ENCODE measurements at places on chromosomes 6 and 20.

DNA sequence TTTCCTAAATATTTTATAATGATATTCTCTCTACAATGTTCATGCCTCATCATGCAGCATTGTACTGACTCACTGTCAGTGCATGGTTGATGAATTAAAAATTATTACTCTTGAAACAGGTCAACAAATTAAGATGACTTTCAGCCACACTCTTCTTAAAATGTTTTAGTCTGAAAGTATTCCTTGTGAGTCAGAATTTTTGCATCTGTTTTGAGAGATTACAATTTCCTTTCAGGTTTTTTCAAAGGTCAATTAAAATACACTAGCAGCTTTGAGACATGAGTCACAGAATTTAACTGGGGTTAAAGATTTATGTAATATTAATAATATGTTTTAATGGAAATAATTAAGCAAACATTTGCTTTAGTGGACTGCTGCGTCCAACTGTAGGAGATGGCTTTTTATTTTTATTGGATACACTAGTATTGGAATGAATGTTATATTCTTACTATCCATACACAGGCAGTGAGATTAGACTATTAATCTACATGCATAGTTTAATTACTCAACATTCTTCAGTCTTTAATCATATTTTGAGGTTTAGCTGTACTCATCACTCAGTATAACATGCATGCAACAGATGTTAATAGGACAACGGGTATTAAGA is 9.7 kb downstream of the COL12A1 start:
- no peak for DNase-seq

DNA sequence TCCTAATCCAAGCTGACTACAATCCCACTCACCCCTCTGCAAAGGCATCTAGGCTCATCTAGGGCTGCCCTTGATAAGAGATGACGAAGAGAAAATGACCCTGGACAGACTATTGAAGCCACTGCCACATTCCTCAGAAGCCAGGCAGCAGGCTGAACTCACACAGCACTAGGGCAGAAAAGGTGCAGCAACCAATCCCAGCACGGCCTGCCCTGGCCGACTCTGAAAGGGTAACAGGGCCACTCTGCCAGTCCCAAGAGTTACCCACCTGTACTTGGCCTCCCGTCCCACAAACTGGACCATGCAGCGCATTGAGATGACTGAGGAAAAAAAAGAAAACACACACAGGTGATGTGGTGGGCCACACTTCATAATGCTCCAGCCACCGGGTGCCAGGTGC is 9.1 kb downstream of the MTCH1 start:
- DNase-seq: no peak

DNA sequence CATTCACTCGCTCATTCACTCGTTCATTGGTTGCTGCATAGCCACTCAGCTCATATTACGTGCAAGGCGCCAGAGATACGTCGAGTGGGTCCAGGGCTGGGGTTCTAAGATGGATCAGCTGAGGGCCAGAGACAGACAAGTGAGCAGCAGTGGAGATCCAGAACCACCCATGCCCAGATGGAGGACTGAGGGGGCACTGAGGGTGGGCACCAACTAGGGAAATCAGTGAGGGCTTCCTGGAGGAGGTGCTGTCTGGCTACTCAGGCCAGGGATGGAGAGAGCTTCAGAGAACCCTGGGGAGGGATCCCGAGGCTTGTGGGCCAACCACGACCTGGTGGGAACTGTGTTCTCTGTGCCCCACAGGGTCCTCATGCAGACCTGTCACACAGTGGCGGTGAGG is 364 bp upstream of the SPDEF start:
- no peak for DNase-seq

DNA sequence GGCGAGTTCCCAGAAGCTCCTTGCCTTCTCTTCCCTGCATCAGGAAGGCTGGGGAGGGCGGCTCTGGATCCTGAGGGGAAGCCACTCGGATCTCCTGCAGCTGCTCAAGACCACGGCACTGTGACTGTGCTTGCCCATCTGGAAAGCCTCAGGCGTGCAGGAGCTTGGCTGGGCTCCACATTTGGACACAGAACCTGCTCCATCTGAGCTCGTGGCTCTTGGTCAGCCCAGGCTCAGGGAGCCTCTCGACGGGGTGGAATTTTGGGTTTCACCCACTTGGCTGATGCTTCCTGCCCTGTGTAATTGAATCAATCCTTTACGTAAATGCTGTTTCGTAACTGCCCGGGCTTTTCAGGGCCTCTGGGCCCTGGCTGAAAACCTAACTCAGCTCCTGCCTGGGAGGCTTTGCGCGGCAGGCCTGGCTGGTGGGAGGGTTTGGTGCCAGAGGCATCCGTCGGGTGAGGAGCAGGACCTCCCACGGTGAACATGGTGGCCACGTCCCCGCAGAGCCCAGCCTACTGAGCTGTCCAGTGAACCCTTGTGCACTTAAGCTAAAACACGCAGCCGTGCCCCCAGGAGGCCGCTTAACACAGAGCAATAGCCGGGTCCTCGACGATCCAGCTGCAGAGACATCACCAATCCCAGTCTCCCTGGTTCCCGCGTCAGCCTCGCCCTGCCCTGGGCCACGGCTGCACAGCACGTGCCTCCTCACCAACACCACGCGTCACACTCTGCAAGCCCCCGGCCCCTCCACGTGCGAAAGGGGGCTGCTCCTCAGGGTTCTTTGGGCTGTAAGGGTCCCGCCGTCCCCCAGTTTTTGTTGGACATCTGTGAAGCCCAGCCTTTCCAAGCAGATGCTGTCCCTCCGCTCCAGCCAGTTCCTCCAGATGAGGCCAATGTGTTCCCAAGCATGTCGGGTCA is 241.0 kb downstream of the DLL1 start:
- DNase-seq: no peak

DNA sequence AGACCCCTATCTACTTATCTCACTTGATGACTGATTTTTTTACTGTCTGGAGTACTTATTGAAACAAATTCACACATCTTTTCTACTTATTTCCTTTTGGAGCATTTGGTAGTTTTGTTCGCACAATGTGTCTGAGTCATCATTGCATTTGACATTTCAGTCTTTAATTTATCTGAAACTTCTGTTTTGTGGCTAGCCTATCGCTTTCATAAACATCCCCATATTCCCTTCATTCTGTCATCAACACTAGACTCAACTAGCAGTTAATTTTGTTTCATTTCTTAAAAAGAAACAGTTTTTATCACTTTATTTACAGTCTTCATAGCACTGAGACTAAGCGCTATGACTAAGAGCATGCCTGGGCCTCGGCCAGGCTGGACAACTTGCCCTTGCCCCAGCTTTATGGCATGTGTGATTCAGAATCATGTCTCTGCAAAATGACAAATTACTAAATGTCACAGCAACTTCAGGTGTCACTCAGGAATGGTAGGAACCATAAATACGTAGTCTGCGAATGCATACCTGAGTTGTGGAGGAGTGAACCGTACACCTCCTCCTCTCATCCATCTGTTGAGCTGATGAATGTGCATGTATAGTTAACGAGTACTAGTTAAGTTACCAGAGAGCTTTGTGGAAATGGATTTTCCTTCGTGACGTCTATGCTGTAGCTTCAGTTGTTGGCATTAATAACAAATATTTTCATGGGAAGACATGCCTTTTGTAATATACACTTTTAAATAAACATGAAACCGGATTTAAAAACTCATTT is 16.2 kb downstream of the L3MBTL3 start:
- DNase-seq: no peak

GRCh38 chr6:121666814-121667213 is 231.4 kb downstream of the GJA1 start:
- DNase-seq: no peak

- no peak for DNase-seq
Observed at GRCh38 chr6:109521080-109521479, 38.1 kb upstream of the ZBTB24 start.

GRCh38 chr6:166251211-166251610 is 57.0 kb downstream of the PRR18 start:
- no peak for DNase-seq

- no peak for DNase-seq
Observed at GRCh38 chr6:113340371-113340770, 516.8 kb upstream of the MARCKS start.

- no peak for DNase-seq
Observed at GRCh38 chr6:41647061-41647511, 8.8 kb downstream of the MDFI start.

- DNase-seq: no peak
Observed at GRCh38 chr20:12093057-12093796, 175.5 kb downstream of the BTBD3 start.

DNA sequence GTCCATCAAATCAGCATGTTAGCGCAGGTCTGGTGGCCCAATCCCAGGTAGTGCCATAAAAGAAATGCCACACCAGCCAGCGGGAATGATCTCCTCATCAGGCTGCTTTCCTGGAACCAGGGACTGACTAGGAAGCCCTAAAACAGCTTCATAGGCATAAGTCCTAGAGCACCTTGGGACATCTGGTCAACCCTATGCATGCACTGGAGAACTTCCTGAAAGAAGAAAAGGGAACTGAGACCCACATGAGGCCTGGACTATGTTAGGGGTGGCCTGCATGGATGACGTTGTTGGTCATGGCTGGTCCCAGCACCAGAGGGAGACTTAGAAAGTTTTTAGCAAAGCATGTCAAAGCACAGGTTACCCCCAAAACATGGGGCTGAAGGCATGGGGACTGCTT is 7.6 kb upstream of the KCNK16 start:
- DNase-seq: no peak

- no peak for DNase-seq
Observed at GRCh38 chr6:93419304-93420162, at the start of gene EPHA7. TSS of gene EPHA7 (minus strand) at chr6:93419559. CDS start at chr6:93419341, 218 bp downstream.

- DNase-seq: no peak
Observed at GRCh38 chr6:129269076-129269475, 386.1 kb downstream of the LAMA2 start.

- no peak for DNase-seq
Observed at GRCh38 chr6:14655201-14656061, 537.9 kb downstream of the CD83 start.

GRCh38 chr20:57761413-57761734 is 51.6 kb upstream of the PMEPA1 start:
- no peak for DNase-seq

- no peak for DNase-seq
Observed at GRCh38 chr6:138264372-138264880, 46.1 kb upstream of the PBOV1 start.

DNA sequence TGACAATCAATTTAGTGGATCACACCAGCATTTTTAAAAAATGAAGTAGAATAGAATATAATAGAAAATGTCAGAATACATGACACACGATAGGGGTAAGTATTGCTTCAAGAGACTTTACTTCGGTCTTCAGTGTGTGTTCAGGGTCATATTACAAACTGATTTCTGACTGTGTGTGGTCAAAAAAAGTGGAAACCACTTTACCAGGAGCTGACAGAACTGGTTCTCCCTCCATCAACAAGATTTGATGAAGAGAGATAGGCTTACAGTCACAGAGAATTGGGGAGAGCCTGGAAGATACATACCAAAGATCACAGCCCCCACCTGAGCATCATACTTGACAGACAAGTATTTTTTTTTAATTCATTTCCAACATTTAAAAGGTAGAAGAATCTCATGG is 21.7 kb downstream of the ARMC2 start:
- DNase-seq: no peak

- DNase-seq: no peak
Observed at GRCh38 chr6:38068854-38069590, 249.5 kb downstream of the ZFAND3 start.

DNA sequence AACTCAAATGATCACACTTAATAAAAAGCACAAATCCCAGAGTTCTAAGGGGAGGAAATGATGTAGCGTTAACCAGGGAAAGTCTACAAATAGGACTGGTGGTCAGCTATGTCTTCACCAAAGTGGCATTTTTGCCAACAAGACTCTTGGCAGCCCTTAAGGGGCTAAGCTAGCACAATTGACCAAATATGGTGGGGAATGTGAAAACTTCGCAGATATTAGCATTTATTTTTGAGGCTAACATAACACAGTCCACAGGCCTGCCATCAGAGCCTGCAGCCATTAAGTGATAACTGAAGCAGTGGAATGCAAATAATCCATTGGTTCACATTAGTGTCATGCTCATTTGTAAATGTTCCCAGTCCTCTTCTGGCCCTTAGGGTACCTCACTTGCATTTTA is 274.6 kb downstream of the FOXC1 start:
- DNase-seq: no peak

GRCh38 chr6:44829836-44830235 is 442.3 kb downstream of the CDC5L start:
- no peak for DNase-seq

GRCh38 chr20:35502352-35502751 is 27.1 kb downstream of the C20orf173 start:
- DNase-seq: no peak

GRCh38 chr6:164982389-164982788 is 327.0 kb downstream of the C6orf118 start:
- no peak for DNase-seq

GRCh38 chr6:152201120-152201519 is 393.6 kb downstream of the ESR1 start:
- no peak for DNase-seq

DNA sequence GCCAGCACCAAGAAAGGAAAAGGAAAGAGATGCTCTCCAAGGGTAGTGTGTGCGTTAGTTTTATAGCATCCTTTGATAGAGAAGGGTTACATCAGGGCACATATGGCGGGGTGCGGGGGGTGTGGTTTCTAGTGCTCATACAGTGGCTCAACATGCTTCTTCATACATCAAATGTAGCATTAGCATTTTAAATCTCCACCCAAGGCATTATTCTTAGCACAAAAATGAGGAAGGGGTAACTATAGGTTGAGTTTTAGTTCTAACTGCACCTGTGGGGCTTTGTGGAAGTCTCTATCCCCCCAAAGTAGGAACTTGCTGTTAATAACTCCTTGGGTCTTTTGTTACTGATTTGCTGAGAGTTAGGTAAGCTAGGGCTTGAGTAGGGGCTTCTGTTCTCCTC is 89.3 kb downstream of the CEP57L1 start:
- DNase-seq: no peak

DNA sequence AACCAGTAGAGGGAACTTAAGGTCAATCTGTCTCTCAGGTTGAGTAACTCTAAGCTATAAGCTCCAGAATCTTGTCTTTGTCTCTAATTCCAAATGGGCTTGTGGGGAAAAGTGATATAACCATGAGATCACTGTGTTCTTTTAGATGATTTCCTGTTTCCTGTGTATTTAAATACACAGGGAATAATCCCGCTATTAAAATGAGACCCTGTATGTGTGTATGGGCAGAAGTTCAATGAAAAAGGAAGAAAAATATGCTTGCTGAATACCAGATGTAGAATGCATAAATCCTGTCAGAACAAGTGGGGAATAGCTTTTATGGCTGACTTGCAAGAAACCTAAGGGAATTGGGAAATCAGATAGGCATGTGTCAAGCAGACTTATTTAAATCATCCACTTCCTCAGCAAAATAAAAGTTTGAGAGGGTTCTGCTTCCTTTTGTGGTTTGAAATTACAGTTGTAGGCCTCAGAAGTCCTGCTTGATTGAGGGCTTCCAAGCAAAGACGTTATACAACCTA is 164.7 kb upstream of the PDE7B start:
- DNase-seq: no peak

DNA sequence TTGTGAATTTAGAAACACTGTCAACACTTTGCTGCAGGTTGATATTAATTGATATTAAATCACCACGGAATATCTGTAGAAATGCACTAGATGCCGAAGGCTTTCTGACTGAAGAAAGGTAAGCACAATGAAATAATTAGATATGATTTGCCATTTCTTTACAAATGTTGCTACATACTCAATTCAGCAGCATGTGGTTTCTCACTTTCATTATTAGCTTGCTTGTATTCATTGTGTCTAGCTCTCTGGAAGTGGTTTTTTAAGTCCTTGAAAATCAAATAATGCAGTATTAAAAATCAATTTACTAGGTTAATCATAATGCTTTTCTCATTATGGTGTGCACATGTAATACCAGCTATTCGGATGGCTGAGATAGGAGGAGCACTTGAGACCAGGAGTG is 231.3 kb upstream of the MARCKS start:
- no peak for DNase-seq

All from stimulated activated CD4-positive, alpha-beta T cell treated with anti-CD3 and anti-CD28 coated beads, TNF-alpha, amount 100 ng/mL, for 4 hours (primary cell).